ENCODE measurements at places on chromosomes 3 and 15. TPM values are rescaled to one million over a fixed set of nuclear protein-coding genes. Genes with fewer than 3 reads are reported as not detected.

DNA sequence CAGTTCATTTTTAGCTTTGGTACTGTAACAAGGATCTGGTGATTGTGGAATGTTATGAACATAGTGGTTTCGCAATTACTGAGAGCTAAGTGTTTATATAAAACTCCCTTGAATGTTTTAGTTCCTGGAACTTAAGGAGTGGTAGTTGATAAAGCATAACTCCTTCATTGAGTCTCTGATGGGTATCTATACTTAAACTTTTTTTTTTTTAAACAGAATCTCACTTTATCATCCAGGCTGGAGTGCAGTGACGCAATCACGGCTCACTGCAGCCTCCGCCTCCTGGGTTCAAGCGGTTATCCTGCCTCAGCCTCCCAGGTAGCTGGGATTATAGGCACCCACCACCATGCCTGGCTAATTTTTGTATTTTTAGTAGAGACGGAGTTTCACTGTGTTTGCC, 11.3 kb downstream of the PRKCI start:
- DNase-seq = no peak

Gene TEX55
- total RNA-seq = not detected

DNA sequence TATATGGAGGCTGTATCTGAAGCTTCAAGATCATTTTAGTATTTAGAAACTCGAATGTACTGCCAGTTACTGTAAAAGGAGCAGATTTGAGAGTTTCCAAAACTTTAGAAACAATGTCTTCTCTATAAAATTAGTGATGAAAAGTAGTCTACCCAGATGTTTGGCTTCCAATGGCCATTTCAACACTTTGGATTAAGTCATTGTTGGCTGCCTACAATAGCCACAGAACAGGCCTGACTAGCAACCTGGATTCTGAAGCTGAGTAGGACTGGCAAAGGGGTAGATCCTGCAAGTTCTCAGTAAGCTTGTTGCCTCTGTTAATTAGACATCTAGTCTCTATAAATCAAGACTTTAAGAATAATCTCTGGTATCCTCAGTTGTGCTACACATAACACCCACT, 239.0 kb upstream of the KCNMB2 start:
- DNase-seq = no peak

DNA sequence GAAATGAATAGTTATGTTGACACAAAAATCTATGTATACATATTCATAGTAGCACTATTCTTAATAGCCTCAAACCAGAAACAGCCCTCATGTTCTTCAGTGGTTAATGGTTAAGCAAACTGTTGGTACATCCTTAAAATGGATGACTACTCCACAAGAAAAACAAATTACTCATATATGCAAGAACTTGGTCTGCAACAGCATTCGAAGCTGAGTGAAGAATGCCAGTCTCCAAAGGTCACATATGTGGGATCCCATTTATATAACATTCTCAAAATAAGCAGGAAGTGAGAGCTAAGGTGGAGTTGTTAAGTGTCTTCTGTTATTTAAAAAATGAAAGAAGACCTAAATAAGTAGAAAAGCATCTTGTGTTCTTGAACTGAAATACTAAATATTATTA, 365.7 kb downstream of the GABRG3 start:
- no peak for DNase-seq

- no peak for DNase-seq
Measured at GRCh38 chr3:62688050-62688449, 187.2 kb downstream of the CADPS start.

GRCh38 chr3:142664311-142664710, 59.5 kb upstream of the TRPC1 start:
- no peak for DNase-seq

DNA sequence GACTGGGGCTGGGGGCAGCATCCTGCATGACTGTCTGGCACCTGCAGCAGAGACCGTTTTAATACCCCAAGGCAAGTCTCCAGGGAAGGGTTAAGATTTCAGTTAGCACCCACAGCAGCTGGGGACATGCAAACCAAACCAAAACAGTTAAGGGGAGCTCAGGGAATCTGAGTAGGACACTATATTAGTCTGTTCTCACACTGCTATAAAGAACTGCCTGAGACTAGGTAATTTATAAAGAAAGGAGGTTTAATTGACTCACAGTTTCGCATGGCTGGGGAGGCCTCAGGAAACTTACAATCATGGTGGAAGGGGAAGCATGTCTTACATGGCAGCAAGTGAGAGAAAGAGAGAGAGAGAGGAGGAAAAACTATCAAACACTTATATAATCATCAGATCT, 25.3 kb downstream of the GALNT15 start:
- DNase-seq = no peak

Gene CHL1
- not detected for total RNA-seq

Gene NAA80
- total RNA-seq = 37.3 TPM

GRCh38 chr3:8869613-8870012, 93.7 kb downstream of the RAD18 start:
- no peak for DNase-seq

GRCh38 chr3:48503401-48504050, 448 bp downstream of the SHISA5 start:
- DNase-seq = no peak

Gene KLHL25
- total RNA-seq = 4.5 TPM

DNA sequence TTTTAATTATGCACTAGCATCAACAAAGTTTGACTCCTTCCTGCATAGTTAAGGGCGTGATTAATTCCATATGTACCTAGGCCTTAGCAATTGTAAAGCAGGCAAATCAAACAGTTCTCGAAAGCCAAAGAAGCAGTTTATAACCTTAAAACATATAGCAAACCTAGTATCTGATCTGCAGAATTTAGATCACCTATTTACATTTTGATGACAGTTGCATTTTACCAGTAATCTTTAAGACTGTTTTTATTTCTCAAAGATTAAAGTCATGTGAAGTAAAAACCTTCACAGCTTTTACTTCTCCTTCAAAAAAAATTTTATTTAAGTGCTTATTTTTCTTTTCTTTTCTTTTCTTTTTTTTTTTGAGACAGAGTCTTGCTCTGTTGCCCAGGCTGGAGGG, 20.9 kb upstream of the UBP1 start:
- no peak for DNase-seq

DNA sequence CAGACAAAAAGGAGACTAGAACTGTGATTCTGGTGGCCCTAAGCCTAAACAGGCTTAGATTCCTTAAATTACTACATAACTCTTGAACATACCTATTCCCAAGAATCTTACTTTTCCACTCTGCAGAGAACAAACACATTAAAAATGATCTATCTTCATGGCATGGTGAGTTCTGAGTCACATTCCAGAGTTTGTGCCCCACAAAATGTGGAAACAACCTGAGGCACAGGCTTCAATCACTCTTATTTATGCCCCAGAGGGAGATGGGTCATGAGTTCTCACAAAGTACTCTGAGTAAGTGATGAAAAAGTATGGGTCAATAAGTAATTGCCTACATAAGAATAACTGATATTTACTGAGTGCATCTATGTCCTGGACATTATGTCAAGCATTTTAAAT, 137.5 kb upstream of the SLC2A2 start:
- DNase-seq = no peak

GRCh38 chr3:172201870-172202236, 162.5 kb downstream of the FNDC3B start:
- DNase-seq = no peak

Gene TRIM71
- not detected for total RNA-seq

DNA sequence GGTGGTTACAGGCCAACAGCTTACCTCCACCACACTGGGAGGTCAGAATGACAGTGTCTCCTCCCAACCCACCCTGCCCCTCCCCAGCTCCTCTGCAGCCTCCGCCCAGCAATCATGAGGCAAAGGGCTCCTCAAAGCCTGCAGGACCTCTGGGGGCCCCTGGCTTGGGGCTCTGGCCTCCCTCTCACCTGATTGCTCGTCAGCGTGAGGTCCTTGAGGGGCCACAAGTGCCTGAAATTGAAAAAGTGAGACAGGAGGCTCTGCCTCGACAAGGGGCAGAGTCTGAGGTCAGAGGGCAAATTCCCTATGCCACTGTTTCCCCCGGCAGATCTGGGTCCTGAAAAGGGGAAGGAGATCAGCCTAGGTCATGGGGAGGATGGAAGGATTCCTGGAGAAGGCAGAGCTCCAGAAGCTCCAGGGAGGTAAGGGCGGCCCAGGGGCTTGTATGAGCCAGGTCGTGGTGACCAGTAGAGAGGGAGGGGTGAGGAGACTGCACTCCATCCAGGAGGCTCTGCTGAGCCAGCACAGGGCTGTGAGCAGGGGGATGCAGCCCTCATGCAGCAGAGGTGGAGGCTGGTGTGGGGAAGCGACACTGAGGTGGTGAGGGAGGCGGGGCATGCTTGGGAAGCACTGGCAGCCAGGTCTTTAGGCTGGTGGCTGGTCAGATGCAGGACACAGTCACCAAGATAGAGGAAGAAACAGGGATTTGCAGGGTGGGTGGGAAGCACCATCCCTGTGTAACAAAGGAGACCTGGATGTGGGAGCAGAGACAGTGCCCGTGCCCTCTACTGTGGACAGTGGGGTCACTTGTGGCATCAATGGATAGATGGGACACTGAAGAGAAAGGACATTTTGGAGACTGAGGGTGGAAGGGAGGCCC, 20.1 kb downstream of the ALS2CL start:
- DNase-seq = no peak

DNA sequence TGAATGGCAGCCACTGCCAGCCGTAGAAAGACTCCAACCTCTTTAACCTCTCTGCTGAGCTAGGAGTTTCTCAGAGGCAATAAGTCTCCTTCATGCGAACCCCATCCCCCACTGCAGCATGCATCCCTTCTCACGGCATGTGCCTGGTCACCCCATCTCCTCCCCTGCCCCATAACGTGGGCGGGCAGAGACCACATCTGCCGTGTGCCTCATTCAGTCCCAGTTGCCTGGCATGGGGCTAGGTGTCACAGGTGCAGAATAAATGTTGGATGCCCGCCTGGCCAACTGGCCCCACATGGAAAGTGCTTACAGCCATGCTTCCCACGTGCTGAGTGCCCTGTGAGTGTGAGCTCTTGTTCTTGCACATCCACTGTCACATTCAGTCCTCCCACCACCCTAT, 43.5 kb upstream of the NTRK3 start:
- DNase-seq = no peak

DNA sequence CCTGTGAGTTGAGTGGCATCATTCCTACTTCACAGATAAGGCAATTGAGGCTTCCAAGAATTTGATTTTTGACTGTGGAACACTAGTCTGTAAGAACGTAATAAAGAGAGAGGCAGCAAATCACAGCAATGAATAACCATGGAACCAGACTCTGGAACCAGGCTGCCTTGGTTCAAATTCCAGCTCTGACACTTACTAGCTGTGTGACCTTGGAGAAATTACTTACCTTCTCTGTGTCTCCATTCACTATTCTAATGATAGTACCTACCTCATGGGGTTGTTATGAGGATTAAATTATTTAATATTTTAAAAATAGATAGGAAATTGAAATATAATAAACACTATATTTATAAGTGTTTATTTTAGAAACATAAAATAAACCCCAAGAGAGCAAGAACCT, 12.6 kb upstream of the IGDCC3 start:
- no peak for DNase-seq

Gene WDR93
- not detected for total RNA-seq

GRCh38 chr3:69791106-69791505, 51.8 kb downstream of the MITF start:
- no peak for DNase-seq

GRCh38 chr3:152574461-152575079, 260.4 kb upstream of the P2RY1 start:
- peak; percentile 53 for DNase-seq

GRCh38 chr3:56975567-56975966, 84.9 kb upstream of the SPATA12 start:
- DNase-seq = no peak

GRCh38 chr3:142595951-142596725, at the start of gene PLS1:
TSS of gene PLS1 (plus strand) at chr3:142596393. CDS start at chr3:142664238, 67,845 bp downstream.
- DNase-seq = peak; percentile 85

Gene KLHL6
- 31.5 TPM for total RNA-seq

DNA sequence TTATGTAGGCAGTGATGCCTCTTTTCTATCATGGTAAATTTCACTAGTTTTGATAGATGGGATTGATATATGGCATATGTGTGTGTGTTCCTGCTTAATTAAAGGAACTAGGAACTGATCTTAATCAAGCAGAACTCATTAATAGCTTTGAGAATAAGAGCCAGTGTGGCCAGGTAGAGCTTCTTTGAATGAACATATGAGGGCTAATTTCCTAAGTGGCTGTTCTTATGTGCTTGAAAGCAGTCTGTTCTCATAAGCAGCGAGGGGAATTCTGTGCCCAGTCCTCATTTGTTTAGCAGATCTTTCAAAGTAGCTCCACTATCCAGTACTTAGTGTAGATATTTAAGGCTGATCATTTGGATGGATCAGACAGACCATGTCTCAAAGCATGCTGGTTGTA, 164.2 kb downstream of the GABRG3 start:
- no peak for DNase-seq

Gene ANKUB1
- not detected for total RNA-seq

Gene MBD4
- 51.9 TPM for total RNA-seq

- no peak for DNase-seq
Measured at GRCh38 chr3:37183375-37183831, 9.0 kb upstream of the LRRFIP2 start.

Measured in activated CD8-positive, alpha-beta memory T cell treated with anti-CD3 and anti-CD28 coated beads, Interleukin-2, amount 10 ng/mL, durations not matched to agents 7 days and 5 days (primary cell).